ENCODE measurements at places on chromosomes 5 and 9.

GRCh38 chr9:126756876-126757415 is 47.9 kb upstream of the ZBTB43 start:
- no peak for DNase-seq

- DNase-seq, result peak; percentile 44
Measured at GRCh38 chr5:78549043-78549442, 99.5 kb downstream of the LHFPL2 start.

DNA sequence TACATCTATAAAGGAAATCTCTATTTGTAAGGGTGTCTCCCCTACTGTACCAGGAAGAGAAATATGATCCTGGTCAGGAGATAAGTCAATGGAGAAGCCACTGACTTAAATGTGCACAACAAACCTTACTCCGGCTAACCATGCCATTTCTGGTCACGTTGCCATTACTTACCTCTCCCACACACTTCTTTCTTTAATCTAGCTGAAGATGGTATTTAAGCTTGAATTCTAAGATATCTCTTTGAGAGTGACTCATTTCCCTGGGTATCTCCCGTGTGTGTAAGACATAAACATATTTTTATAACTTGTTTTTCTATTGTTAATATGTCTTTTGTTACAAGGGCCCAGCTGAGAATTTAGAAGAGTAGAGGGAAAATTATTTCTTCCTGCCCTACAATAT is 296.6 kb downstream of the SEMA5A start:
- no peak for DNase-seq

DNA sequence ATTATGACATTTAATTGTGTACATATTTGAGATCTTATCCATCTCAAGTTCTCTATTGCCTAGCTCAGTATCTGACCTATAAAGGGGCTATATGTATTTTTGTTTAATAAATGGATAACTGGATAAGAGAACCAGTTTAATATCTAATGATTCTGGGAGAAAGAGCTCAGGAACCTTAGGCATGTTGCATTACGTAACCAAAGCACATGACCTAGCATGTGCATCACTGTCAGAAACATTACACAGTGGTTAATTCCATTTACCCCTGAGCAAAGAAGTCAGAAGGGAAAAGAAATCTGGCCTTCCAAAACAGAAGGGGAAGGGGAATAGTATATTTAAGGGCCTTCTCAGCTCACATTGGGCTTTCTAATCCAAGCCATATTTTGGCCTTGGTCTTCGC is 12.3 kb downstream of the PAPPA start:
- peak; percentile 63 for DNase-seq

DNA sequence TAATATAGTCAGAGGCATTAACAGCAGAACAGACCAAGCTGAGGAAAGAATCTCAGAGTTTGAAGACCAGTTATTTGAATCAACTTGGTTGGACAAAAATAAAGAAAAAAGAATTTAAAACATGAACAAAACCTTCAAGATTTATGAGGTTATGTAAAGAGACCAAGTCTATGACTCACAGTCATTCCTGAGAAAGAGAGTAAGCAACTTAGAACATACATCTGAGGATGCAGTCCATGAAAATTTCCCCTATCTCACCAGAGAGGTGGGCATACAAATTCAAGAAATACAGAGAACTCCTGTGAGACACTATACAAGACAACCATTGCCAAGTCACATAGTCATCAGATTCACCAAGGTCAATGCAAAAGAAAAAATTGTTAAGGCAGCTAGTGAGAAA is 17.4 kb upstream of the C9orf72 start:
- peak; percentile 11 for DNase-seq

- DNase-seq, result peak; percentile 45
Measured at GRCh38 chr5:159951387-159951786, 35.1 kb downstream of the ADRA1B start.

GRCh38 chr9:19186232-19186631 is 44.3 kb upstream of the DENND4C start:
- no peak for DNase-seq

DNA sequence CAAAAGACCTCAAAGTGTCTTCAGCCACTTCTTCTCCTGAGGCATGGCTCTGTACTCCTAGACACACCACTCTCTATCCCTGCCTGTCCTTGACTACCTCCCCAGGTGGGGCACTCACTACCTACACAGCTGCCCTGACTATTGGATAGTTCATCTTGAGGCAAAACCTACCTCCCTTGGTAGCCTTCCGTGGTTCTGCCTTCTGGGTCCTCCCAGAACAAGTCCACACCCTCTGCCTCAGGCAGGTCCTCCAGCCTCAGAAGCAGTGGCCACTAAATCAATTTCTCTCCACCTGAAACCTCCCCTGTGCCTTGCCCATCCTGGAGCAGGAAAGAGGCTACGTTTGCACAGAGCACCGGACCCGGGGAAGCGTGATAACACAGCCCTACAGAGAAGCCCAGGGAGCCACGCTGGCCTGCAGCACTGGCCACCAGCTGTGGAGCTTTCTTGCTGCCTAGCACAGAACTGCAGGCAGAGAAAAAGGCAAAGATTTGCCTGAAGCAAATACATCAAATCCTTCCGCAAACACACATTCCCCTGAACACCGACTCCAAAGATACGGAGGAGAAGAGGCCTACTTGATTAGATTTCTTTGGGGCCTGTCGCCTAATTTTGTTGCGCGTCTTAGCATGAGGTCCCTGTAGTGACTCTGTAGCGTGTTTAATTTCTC is 141.8 kb downstream of the C9orf50 start:
- DNase-seq, result no peak

- DNase-seq, result no peak
Measured at GRCh38 chr5:132819468-132819867, 6.4 kb downstream of the SOWAHA start.

DNA sequence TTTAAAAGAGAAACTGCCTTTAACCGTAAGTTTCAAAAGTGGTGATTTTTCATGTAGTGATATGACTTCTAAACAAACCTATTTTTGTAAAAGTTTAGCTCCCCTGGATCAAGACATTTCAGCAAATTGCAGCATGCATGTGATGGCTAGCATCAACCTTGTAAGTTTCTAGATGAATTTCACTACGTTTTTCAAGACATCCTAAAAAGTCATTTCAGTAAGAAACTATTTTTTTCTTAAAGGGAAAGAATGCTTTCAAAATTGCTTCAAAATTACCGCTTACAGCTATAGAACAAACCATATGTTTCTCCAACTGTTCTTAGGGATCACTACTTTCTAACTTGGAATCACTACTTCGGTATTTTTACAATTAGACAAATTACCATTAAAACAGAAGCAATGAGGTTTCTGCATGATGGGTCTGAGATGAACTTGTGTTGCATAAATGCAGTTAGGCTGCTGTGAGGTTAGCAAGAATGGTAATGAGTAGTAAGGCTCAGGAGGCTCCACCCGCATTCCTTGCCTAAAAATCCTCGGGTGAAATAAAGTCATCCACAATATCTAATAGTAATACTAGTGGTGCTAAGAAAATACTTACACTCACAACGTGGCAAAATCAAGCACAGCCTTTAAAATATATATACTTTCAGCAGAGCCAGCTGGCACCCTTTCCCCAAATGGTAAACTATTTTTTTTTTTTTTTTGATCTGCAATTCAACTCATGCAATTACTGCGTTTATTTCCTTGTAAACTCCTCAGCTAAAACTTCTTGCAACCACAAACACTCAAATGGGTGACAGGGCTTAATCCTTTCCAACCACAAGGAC is 53.8 kb downstream of the CDC14B start:
- DNase-seq, result peak; percentile 60

Data from mesenchymal stem cell (in vitro differentiated cells and primary cell).